ELR (cell line): ENCODE measurements at places on chromosomes 1 and 21.

DNA sequence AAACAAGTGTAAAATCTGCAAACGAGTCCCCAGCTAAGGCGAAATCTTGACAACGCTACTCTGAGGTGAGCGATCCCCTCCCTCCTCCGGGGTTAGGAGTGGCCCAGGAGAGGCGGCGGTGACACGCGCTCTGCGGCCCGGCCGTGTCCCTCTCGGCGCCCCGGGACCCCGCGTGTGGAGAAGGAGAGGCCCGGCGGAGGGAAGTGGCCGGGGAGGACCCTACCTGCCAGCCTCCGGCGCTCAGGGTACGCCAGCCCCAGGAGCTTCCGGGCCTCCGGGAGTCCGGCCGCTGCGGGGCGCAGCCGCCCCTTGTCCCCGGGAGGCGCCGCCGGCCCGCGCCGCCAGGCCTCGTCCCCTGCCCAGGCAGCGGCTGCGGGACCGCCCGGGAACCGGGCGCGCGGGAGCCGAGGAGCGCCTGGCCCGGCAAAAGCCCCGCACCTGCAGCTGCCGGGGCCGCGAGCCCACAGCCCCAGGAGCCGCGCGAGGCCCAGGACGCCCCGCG, 543 bp downstream of the ABCB10 start:
- peak; percentile 48 for DNase-seq

DNA sequence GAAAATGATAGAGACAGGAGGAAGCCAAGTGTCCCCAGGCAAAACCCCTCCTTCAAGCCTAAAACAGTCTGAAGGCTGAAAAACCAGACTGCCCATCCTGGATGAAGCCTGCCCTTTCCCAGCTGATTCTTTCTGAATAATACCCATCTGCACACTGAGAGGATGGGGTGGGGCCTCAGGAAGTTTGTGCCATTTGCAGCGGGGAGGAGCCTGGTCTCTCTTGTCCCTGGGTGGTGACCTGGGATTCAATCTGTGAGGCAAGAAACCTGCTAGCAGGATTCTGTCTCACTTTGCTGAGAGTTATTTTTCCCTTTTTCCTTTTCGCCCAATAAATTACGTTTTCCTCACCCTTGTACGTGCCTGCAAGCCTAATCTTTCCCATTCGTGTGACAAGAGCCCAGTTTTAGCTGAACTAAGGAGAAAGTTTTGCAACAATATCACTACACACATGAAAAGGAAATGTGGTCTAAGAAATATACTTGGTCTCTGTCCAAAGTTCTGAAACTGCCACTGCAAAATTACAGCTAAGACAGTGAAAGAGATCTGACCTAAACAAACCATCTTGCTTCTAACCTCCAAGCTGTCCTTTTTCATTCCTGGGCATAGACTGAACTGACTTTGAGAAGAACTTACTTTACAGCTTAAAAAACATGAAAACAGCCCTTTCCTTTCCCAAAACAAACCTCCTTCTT, 105.0 kb downstream of the COP1 start:
- DNase-seq, result peak; percentile 11

DNA sequence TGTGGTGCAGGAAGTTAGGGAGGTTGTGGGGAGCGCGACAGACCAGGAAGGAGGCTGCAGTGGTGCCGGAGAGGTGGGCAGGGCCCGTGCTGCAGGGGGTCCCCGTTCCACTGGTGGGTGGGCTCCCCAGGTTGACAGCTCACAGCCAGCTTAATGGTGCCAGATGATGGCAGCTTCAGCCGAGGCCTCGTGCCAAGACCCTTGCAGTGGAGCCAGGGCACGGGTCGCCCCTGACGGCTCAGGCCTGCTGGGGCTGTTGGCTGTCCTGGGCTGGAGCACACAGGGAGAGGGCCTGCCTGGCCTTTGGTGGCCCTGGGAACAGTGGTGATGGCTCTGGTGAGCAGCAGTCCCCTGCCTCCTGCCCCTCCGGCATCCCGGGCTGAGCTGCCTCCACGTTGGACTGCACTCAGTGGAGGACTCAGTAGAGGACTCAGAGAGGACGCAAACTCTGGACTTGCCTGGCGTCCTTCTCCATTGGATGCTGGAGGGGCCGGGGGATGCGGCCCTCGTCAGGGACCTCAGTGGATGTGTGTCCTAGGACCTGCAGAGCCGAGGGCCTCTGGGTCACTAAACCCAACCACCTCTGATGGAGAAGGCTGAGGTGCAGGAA, 46.8 kb upstream of the CCDC27 start:
- DNase-seq, result no peak

DNA sequence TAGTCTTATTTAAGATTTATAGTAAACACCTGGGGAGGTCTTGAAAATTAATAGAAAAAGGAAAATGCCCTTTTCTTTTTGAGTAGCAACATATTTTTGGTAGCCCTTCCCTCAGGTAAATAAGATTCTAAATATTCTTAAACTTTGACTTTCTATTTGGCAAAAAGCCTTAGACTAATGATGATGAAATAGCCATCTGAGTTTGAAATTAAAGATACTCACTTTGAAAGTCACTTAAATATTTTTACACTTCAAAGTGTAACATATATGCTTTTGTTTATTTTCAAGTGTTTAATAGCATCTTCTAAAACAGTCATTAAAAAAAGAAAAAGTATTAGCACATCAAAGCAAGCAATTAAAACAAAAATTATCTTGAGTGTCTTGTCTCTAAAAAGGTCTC, 135.1 kb downstream of the NEK7 start:
- no peak for DNase-seq

GRCh38 chr1:165444897-165445370, at the start of gene RXRG:
TSS of gene RXRG (minus strand) at chr1:165445126. CDS start at chr1:165444893, 233 bp downstream.
- DNase-seq, result no peak

- no peak for DNase-seq
These were observed 99.7 kb downstream of the GLIS1 start for GRCh38 chr1:53639251-53639763.

DNA sequence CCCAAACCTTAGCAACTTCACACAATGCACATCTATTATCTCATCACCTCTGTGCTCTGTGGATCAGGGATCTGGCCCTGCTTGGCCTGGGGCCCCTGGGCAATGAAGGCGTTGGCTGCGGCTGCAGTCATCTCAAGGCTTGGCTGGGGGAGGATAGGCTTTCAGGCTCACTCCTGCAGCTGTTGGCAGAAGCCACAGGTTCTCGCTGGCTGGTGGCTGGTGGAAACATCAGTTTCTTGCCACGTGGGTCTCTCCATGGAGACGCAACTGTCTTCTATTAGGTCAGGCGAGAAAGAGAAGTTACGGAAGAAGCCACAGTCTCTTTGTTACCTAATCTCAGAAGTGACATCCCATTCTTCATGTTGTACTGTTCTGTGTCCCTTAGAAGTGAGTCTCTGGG, 3.6 kb upstream of the NPPA start:
- no peak for DNase-seq
